ENCODE measurements at places on chromosomes 11 and 22. TPM values are rescaled to one million over a fixed set of nuclear protein-coding genes. Genes with fewer than 3 reads are reported as not detected.

KLHL35 gene
- total RNA-seq = 10.9 TPM

DEPDC7 gene
- 7.5 TPM for total RNA-seq

DNA sequence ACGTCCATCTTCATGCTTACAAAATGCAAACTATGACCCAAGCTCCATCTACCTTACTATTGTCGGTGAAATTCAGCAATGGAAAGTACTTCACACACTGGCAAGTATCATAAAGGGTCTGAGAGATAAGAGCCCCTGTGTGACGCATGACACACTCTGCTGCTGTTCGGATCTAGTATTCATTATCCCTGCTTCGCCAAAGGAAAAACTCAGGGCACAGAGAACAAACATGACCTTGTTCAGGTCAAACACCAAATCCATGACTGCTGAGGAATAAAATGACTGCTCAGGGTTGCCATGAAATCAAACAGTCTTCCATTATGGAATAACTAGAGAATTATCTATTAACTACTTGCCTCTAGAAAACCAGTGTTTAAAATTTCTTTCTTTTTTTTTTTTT, 73.0 kb downstream of the MICAL3 start:
- no peak for DNase-seq

GRCh38 chr22:50529897-50530579, at the start of gene TYMP:
Gene TYMP, minus strand, starts transcription at chr22:50530012. Its CDS starts 303 bp downstream, at chr22:50529709.
- no peak for DNase-seq

- no peak for DNase-seq
Measured at GRCh38 chr11:11039208-11039965, 181.5 kb upstream of the ZBED5 start.

GRCh38 chr11:26621132-26621531, 49.1 kb upstream of the MUC15 start:
- DNase-seq = no peak
